ENCODE measurements at places on chromosomes 7 and 10.

GRCh38 chr10:86019141-86019540, 347.5 kb downstream of the GRID1 start:
- DNase-seq: no peak

DNA sequence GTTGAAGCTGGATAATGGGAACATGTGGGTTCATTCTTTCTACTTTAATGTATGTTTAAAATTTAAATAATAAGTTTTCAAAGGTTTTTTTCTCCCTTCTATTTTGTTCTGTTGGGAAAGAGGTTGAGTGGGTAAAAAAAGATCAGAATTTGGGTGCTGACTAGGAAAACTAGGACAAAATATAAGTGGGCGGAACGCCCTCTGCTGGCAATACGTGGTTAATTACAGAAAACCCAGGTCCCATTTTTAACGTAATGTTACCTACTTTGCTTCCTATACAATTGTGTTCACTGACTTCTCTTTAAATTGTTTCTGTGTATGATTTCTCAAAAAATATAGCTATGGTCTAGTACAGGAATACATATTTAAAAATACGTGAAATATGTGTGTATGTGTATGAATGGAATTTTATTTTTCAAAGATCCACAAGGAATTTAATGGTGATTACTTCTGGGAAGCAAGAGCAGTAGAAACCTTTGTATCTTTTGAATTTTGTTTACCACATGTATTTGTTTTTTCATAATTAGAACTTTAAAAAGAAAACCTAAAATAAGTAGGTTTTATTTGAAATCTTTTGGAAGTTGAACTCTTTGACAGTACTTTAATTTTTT, 8.7 kb downstream of the ECD start:
- DNase-seq: no peak

DNA sequence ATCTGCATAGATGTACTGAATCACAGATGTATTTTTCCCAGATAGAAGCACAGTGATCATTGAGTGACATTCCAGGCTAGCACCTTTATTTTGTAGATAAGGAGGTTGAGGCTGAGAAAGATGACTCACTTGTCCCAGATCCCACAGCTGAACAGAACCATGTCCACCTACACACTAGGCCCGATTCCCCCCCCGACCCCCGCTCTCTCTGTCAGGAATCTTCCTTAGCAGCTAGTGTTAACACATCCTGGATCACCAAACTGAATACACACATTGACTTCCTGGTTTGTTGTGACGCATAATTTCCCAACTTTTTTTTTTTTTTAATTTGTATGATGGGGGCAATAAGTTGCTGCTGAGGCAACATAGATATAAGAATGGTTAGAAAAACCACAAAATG, 5.2 kb downstream of the SFMBT2 start:
- no peak for DNase-seq

GRCh38 chr10:21049482-21049881, 152.4 kb upstream of the NEBL start:
- DNase-seq: no peak

DNA sequence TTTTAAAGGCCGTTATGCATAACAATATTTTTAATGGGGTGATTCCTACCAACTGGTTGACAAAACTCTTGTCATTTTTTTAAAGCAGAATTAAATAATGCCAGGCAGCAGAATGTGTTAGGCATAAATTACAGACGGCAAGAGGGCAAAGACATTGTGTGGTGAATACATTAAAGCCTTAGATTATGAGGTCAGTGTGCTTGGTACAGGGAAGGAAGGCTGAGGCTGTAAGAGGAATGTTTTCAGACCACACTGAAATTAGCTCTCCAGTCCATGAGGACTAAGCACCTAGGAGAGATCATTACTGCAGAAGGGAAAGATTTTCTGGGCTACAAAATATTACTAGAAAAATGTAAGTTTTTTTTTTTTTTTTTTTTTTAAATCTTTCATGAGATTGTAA, 312.8 kb upstream of the PRKCQ start:
- no peak for DNase-seq

DNA sequence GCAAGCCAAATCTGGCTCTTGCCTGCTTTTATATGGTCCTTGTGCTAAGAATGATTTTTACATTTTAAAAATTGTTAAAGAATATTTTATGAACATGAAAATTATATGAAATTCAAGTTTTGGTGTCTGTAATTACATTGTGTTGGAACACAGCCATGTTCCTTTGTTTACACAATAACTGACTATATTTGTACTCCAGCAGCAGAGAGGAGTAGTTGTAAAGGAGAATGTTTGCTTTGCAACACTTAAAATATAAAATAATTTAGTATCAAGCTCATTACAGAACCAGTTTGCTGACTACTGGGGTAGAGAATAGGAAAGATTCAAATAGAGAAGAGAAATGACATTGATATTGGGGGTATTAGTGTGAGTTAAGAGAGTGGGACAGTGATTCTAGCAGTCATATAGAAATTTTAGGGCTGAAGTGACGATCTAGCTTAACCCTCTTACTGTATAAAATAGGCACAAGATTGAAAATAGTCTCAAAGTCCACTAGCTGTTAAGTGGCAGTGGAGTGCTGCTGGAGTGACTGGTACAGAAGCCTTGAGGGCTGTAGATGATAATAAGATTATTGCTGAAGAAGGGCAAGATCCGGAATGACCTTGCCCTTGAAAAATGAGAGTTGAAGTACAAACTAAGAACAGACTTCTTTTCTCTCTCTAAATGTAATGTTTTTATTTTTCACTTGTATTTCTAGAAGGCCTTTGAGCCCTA, 28.2 kb downstream of the SGPL1 start:
- no peak for DNase-seq

DNA sequence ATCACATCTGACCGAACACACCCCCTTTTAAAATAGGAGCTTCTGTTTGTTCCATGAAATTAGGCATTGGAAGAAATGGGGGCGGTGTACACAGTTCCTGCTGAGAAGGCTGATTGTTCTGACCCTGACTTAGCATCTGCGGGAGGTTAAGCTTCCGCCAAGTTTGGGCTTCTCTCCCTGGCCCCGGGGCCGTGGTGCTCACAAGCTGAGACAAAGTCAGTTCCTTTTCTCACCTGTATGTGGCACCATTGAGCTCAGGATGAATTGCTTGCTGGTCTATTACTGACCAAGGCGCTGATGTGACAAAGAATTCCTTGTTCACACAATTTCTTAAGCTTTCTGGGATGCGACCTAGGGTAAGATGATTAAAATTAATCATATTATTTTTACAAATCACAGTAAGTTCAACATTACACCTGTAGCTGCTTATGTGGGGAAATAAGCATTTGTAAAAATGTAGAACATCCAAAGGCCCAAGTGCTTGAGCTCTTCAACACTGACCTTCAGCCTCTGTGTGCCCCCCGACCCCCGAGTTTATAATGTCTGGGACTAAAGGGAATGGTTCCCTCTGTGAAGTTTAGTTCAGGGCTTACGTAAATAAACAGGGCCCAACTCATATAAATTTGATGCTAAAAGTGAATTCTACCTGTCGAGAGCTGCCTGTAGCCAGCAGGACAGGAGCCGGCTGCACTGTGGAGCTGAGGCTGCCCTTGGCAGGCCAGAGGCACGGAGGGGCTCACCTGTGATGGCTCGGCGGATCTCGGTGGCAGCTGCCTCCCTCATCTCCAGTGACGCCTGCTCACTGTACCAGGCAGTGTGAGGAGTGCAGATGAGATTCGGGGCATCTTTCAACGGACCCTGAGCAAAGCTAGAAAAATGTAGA, 50.8 kb downstream of the ZRANB1 start:
- DNase-seq: no peak

- DNase-seq: no peak
These were observed 51.9 kb downstream of the TNS3 start for GRCh38 chr7:47529826-47530555.

DNA sequence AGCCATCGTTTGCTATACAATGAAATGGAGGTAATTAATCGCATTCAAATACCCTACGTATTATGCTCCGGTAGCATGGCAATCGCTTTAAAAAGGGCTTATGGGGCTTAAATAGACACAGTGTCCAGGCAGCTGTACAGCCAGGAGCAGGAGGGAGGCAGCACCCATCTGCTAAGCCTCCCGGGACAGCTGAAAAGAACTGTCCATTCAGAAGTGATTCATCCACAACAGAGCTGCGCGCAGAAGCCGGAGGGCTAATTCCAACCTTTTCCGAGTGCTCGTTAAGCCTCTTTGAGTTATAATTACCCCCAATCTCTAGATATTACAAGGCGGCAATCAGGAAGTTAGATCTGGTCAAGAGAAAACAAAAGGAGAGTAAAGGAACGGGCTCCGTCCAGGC, 58.3 kb downstream of the DPYSL4 start:
- DNase-seq: no peak

GRCh38 chr10:101228966-101229265, 347 bp downstream of the LBX1 start:
- no peak for DNase-seq
